Activated T-helper 9 cell treated with anti-CD3 and anti-CD28 coated beads, Interleukin-2, amount 50 U/mL, for 16 hours (primary cell): ENCODE measurements at places on chromosomes 11 and 22.

DNA sequence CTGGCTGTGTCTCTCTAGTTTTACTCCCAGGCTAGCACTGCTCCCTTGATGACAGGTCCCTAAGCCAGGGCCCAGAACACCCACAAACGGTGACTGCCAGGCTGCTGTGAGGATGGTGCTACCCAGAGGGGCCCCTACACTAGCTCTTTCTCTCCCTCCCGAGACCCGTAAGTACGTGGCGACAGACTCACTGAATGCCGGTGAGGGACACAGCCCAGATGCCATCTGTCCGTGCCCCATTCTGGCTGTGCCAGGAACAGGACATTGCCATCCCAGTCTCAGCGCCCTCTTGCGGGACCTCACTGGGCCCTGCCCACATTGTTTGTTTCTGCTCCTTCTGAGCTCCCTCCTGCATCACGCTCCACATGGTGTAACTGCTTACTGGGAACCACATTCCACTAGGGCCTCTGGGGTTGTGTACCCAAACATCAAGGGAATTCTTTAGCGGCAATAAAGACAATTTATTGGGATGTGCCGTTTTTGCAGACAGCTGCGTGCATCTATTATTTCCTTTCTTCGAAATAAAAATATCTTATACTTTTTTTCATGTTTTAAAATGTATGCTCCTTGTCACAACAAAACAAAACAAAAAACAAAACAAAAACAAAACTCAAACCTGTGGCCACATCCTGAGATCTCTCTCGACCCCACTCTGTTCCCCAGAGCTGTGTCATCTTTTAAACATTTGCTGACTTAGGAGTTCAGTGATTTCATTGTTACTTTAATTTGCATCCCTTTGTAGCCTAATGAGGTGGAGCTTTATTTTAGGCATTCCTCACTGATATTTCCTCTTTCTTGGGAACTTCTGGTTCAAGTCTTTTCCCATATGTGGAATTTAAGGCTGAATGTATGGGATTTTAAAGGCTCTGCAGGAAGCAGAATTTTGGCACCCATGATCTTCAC is 4.4 kb upstream of the TPCN2 start:
- DNase-seq, result no peak

- DNase-seq, result no peak
Measured at GRCh38 chr11:61973476-61974162, 6.2 kb upstream of the FTH1 start.

- no peak for DNase-seq
Measured at GRCh38 chr22:43889201-43889859, 2.5 kb downstream of the PNPLA5 start.

GRCh38 chr22:47010211-47010610 is 247.8 kb downstream of the TBC1D22A start:
- no peak for DNase-seq

DNA sequence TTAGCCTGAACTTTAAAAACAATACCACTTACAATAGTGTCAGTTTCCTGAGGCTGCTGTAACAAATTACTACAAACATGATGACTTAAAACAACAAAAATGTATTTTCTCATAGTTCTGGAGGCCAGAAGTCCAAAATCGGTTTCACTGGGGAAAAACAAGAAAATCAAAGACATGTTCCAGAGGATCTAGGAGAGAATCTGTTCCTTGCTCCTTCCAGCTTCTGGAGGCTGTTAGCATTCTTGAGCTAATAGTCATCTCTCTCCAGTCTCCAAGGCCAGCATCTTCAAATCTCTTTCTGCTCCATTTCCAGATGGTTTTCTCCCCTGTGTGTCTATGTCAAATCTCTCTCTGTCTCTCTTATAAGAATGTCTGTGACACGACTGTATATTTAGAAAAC is 67.6 kb upstream of the TEAD1 start:
- DNase-seq, result no peak

DNA sequence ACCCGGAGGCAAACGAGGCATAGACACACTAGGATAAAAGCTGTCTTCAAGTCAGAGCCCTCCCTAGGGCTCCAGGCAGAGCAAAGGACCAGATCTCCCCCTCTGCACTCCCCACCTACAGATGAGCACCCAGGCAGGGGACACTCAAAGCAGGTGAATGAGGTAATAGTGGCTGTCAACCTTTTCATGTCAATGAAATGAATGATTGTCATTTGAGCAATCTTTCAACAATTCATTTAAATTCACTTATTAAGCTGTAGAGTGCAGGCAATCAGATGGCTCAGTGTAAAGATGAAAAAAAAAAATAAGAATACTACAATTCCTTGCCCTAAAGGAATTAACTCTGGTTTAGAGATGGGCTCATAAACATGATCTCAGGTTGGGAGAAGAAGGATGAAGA is 427.8 kb upstream of the ISX start:
- DNase-seq, result no peak

DNA sequence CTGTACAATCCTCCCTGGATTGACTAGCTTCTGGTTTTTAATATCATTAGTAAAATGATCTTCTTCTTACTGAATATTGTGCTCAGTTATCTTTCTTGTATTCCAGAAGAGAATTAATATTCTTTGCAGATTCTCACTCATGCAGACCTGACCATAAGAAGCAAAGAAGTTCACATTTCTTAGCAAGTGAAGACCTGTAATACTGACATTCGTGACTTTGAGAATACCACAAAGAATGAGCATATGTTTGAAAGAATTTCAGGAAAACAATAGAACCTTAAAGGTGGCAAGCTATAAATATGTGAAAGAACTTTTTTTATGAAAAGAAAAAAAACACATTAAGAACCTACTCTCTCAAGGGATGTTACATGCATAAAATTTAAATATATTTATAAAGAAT is 371.6 kb downstream of the JRKL start:
- no peak for DNase-seq

GRCh38 chr22:21568347-21569075 is 997 bp downstream of the UBE2L3 start:
- no peak for DNase-seq

DNA sequence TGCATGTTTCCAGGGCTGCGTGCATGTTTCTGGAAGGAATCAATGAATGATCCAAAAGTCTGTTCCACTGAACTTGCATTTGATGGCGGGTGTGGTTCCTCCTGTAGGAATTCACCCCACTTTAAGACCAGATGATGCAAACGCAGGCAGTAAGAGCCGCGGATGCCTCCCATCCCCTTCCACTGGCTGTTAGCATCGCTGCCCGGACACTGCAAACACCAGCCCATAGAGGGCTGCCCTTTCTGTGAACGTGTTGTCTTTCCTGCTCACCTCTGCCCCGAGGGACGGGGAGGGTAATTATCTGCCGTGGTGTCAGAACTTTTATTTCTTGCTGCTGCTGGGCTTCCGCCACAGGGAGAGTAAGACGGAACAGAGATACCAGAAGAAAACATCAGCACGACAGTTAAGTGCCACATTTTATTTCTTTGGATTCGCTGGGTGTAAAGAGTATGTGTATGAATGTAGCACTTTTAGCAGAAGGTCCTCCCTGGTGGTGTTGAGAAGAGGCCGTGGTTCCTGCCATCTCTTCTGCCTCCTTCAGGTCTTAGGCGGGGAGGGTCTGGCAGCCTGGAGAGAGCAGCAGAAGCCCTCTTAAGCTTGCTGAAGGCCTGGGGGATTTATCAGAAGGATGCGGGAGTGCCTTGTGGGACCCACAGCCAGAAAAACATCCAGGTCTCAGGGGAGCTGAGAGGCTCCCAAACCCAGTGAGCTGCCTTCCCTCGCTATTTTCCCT is 53.2 kb upstream of the NECTIN1 start:
- no peak for DNase-seq

DNA sequence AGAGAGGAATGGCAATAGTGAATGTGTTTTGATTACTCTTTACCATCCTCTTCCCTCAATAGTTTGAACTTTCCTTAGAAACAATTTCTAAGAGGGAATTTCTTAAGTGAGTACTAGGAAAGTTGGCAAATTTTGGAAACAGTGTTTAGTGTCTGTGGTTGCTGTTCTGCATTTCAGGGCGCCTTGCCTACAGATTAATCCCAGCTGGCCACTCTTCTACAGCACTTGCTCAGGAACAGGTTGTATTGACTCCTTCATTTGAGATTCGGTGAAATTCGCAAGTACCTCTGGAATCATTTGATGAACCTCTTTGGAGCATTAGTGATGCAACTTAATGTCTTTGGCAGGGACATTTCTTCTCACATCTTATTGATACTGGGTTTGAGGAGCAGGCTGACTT is 28.3 kb downstream of the JAM3 start:
- DNase-seq, result no peak

DNA sequence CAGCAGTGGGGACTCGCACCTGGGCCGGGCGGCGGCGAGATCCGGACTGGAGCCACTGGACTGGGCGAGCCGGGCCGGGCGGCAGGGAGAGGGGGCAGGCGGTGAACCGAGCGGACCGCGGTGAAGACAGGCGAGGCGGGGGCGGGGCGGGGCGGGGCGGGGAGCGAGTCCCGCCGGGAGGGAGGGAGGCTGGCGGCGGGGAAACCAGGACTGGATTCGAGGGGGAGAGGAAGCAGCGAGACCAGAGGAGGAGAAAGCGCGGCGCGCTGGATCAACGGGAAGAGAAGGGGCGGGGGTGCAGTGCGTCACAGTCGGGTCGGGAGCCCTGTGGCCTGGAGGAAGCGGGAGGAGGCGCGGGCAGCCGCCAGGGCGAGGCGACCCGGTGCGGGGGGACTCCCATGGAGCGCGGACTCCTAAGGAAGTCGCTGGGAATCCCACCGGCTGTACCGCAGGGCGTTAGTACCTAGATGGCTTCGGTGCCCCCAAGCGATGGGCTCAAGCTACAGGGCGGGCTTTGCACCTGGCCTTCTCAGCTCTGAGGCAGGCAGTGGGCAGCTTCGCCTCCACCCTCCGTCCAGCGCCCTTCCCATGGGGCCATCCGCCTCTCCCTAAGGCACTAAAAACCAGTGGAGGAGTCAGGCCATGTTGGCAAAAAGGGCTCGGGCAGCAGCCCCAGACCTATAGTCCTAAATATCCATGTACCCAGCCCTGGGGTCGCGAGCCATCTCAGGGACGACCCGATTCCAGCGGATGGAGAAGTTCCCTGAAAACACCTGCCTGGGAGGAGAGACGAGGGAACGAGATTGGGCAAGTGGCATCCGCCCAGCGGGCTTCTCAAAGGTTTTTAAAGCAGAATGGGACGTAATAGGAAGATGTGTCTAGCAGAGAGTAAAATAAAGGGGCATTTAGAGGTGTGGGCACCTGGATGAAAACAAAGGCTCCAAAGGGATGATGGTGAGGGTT is at the start of gene TMEM121B:
Gene TMEM121B, minus strand, starts transcription at position 128 of the 963 bp plus-strand sequence. CDS start 233 bp downstream, outside the sequence.
- DNase-seq, result no peak

DNA sequence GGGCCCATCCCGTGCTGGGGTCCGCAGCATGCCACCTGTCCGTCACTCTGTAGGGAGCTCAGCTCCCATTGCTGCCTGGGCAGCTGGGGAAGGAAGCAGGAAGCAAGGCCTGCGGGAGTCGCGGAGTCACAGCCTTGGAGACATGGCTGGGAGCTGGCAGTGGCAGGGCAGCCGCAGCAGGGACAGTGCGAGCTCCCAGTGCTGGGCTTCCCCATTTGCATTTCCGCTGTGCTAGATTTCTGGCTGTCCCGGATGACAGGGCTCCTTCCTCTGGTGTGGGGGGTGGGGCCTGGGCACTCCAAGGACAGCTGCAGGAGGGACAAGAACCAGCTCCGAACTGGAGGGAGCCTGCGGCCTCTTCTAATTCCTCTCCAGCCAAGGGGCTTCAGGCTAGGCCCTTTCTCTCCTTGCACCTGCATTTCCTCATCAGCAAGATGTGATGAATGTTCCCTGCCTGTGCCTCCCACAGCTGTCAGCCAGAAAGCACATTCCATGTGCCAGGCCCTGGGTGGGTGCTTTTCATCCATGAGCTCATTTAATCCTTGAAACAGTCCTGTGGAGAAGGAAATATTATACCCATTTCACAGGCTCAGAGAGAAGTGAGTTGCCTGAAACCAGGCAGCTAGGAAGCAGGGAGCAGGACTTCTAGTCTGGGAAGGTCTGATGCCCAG is 48.0 kb downstream of the MYO7A start:
- no peak for DNase-seq

DNA sequence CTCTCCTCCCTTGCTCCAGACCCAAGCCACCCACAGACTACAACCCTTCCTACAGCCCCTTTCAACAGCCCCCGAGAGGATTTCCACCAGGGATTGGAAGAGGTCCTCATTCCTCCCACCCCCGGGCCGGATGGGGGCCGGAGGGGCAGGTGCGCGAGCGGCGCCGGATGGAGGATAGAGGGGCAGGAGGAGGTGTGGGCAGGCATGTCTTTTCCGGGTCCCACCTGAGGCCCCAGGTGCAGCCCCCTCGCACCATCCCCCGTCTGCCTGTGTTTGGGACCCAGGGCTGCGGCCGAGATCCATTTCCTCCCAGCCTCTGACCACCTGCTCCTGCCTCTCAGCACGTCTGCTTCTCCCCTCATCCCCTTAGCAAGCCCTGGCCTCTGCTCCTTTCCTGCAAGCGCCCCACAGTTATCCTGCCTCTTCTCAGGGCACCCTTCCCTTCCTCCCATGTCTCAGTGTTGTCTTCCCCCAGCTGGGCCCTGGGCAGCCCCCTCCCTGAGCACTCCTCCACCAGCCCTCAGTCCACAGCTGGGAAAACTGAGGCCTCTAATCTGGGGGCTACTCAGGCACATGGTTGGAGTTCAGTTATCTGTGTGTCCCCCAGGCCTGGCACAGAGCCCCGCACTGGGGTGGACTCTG is 19.3 kb upstream of the CBX7 start:
- no peak for DNase-seq

GRCh38 chr11:66768088-66768521 is 39.1 kb upstream of the SPTBN2 start:
- DNase-seq, result no peak

DNA sequence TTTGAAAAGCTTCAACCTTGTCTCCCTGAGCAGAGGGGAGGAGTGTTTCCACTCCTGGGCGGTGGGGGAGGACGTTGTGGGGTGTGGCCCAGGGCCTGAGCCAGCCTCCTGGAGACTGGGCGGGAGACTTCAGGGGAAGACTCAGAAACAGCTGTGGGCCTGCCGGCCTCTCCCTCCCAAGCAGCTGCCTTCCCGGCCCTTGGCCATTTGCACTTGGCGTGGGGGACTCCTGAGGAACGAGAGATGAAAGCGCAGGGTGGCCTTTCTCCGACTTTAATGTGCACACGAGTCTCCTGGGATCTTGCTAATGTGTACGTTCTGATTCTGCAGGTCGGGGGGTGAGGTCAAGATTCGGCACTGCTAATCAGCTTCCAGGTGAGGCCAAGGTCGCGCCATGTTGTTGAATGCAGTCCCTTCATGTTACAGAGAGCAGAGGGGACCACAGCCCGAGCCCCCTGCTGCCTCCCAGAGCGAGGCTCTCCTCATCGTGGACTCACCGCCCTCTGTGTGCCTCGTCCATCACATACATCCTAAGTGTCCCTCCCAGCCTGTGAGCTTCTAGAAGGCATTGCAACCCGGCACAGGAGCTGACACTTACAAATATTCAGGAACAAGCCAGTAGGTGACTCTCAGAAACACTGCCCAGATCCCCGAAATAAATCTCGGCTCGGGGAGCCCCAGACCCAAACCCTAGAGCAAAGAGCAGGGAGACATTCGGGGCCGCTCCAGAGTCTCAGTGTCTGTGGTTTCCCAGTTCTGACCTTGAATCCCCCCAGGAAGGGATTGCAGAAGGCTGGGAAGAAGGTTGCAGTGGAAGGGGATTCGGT is 7.7 kb downstream of the LIF start:
- DNase-seq, result no peak

DNA sequence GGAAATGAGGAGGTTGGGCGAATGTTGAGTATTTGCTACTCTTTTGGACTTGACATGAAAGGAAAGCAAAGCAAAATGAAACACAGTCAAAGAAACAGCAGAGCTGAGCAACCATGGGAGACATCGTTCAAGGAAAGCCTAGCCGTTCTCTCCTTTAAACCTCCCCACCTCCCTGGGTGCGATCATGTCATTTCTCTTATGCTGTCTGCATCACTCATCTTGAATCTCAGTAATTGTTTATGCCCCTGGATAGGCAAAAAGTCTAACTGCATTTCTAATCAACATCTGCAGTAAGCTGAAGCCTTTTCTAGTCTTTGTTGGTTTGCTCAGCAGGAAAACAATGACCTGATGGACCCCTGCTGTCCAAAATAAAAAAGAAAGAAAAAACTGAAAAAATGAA is 107.0 kb downstream of the MSANTD4 start:
- DNase-seq, result no peak
